ENCODE measurements at places on chromosomes 11 and 22.

DNA sequence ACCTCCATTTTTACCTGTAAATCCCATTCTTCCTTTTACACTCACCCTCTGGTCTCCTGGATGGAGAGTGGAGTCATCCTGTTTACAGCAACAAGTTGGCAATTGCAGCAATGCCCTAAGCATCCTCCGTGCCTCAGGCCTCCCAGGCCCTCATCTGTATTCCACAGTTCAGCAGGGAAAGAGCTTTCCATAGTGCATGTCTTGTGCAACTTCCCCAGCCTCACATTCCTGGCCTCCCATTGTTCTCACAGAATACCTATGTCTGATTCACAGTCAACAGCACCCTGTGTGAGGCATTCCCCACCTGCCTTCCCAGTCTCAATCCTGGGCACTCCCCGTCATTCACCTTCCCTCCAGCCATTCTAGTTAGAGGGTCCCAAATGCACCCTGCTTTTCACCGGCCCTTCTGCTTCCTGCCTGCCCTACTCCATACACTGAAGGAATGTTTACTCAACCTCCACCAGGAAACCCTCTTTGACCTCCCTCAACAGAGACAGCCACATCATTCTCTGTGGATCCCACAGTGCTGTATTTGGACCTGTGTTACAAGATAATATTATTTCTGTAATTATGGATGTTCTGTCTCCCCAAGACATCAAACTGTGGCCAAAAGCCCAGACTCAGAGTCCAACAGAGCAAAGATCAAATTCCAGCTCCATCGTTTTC, 405.7 kb downstream of the BUD13 start:
- DNase-seq, result no peak

GRCh38 chr22:31448382-31448781, 41.3 kb downstream of the EIF4ENIF1 start:
- no peak for DNase-seq

DNA sequence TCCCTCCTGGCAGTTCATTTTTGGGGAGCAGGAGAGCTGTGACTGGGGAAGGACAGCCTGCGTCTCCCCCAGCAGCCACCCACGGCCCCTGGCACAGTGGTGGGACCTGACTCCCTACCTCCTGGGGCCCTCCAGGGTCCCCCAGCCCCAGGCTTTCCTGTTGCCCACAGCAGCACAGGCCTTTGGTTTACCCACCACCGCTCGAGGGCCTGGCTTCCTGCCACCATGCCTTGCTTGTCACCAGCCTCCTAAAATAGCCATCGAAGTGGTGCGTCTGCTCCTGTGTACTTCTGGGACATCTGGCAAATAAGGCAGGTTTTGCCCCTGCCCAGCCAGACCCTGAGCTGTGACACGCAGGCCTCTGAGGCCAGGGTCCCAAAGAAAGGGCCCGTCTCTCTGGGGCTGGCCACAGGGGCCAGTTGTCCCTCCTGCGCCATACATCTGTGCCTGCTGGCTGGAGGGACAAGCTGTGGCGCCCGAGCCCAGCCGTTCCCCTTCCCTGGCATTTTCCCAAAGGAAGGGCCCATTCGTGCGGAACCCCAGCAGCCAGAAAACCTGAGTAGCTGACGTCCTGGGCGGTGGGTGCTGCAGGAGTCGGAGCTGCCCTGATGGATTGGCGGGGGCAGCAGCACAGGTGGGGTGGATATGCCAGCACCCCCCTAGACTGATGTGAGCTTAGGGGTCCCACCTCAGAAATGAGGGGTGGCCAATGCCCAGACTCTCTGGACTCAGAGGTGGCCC, 14.6 kb downstream of the PHLDA2 start:
- no peak for DNase-seq

GRCh38 chr22:26588729-26589366, 1.1 kb downstream of the TPST2 start:
- no peak for DNase-seq

DNA sequence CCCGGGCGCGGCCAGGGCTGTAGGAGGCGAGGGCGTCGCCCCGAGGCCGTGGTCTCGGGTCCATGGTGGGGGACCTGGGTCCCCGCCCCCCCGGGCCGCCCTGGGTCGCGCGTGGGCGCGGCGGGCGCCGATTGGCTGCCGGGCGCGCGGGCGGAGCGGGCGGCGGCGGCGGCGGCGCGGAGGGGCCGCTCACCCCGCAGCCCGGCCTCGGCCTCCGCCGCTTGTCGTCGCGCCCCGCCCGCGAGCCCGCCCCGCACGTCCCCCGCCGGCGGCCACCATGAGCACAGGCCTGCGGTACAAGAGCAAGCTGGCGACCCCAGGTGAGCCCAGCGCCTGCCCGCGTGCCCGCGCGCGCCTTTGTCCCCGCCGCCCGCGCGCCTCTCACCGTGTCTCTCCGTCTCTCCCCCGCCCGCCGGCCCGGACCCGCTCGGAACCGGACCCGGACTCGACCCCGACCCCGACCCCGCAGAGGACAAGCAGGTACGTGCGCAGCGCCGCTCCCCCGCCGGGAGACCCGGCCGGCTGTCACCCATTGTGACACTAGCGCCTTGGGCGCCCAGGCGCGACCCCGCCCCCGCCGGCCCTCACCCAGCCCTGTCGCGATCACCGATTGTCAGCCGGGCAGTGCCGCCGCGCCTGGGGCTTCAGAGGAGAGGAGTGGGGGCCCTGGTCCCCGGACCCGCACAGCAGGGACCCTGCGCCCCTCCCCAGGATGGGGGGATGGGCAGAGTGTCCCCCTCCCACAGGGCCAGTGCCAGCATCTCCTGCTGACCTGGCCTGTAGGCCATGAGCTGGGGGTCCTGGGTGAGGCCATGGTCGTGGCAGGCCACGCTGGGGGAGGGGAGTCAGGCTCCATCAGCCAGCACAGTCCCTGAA, at the start of gene SEPTIN5:
Gene SEPTIN5 (plus strand): TSS at position 192 of the 876 bp plus-strand sequence. CDS start 86 bp downstream, at position 278.
- no peak for DNase-seq

Data from activated T-cell treated with anti-CD3 and anti-CD28 coated beads, Interleukin-2, amount 50 U/mL, for 1 hour (primary cell).